Endothelial cell (in vitro differentiated cells): ENCODE measurements at places on chromosomes 4 and X. TPM values are rescaled to one million over a fixed set of nuclear protein-coding genes. Genes with fewer than 3 reads are reported as not detected.
A peak's percentile ranks its signal among the peaks of the same experiment; 100 is the strongest.

The CCDC120 gene
- 22.5 TPM for total RNA-seq

The PABPC1L2A gene
- 3.8 TPM for total RNA-seq

DNA sequence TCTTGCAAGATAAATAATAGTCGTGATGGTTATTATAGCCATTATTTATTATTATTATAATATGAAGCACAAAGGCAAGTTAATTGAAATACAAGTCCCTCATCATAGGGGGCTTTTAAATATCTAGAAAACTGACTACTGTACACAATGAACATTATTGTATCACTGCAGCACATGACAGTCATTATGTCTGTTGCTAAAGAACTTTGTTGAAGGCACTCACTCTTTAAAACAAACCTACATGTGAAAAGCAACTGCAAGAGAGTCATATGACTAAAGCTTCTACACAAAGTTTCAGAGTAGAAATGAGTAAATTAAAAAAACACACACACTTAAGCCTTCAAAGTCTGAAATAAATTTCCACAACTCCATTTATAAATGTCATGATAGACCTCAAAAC is 23.3 kb upstream of the DCAF12L1 start:
- DNase-seq: no peak

- peak; percentile 65 for DNase-seq
Observed at GRCh38 chr4:101730291-101731117, 60.0 kb upstream of the BANK1 start.
